Cardiac fibroblast (primary cell): ENCODE measurements at places on chromosomes 11 and 22.
A peak's percentile ranks its signal among the peaks of the same experiment; 100 is the strongest.

DNA sequence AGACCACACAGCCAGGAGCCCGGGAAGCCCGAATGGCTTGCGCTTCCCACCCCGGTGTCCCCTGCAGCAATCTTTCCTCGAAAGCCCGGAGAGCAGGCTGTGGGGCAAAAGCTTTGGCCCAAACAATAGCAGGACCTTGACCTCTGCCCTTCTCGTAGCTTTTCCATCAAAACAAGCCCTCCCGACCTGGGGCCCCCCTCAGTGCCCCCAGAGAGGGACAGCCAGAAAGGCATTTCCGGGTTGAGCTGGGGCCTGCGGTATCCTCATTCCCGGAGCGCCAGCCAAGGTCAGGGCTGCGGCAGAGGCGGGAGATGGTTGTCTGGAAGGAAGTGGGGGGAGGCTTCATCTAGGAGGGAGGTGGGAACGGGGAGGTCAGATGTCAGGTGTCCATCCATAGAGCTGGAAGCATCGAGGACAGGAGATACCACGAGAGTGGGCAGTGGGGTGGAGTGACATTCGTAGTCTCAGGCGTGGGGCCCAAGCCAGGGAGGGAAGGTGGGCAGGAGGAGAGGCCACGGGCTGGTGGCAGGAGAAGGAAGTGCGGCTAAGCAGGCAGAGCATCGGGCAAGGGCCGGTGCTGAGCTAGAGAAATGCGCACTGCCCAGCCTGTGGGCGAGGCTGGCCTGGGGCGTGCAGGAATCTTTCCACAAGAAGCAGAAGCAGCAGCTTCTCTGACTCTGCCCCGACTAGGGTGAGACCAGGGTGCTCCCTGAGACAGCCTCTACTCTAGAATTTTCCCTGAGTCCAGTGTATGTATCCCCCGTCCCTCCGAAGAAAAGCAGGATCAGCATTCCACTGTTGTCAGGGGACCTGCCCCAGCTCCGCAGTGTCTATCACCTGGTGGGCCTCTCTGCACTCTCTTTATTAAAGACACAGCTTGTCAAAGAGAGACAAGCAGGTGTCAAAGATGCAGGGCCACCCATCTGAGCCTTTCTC lies 14.3 kb downstream of the PDGFB start:
- no peak for DNase-seq

DNA sequence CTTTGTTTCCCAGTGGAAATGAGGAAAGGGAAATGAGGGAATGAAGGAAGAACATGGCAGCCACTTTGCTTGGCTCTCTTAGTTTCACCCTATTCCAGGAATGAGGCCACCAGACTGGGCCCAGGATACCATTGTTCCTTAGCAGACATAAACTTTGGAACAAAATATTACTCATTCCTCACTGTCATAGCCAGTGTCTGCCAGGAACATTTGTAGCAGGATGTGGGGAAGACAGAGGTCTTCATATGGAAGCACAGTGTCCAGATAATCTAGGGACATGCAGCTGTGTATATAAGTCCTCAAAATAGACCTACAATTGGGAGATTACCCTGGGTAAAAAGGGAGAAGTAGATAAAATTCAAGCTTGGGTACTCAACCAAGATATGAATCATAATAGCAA lies 15.2 kb upstream of the FUT4 start:
- DNase-seq: peak; percentile 80

DNA sequence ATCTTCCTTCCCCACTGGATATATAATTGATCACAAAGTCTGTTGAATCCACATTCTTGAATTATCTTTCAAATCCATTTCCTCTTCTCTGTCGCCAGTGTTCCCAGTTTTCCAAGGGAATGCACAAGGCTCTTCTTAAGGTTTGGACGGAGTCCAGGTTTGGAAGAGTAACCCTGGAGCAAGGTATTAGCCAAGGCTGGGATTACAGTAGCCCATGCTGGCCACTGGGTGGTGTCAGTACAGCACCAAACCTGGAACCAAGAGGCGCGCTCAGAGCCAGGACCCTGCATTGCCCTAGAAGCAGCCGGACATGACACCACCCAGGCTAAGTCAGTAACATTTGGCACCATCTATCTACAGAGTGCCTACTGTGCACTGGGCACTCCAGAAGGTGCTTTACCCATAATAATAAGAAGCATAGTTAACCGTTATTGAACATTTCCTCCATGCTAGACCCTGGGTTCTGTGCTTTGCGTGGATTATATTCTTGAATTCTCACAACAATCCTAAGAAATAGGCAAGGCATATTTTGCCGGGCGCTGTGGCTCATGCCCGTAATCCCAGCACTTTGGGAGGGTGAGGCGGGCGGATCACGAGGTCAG lies 48.0 kb upstream of the CLPB start:
- peak; percentile 88 for DNase-seq

- DNase-seq: peak; percentile 61
Observed at GRCh38 chr11:120413480-120413879, 77.3 kb downstream of the ARHGEF12 start.

- peak; percentile 32 for DNase-seq
Observed at GRCh38 chr11:3959903-3960265, 104.4 kb downstream of the STIM1 start.

GRCh38 chr11:16009021-16009420 lies 347.3 kb downstream of the SOX6 start:
- no peak for DNase-seq

- no peak for DNase-seq
Observed at GRCh38 chr11:58134151-58134550, 8.8 kb upstream of the OR9I1 start.

GRCh38 chr11:79374727-79375126 lies 66.1 kb downstream of the TENM4 start:
- DNase-seq: no peak

DNA sequence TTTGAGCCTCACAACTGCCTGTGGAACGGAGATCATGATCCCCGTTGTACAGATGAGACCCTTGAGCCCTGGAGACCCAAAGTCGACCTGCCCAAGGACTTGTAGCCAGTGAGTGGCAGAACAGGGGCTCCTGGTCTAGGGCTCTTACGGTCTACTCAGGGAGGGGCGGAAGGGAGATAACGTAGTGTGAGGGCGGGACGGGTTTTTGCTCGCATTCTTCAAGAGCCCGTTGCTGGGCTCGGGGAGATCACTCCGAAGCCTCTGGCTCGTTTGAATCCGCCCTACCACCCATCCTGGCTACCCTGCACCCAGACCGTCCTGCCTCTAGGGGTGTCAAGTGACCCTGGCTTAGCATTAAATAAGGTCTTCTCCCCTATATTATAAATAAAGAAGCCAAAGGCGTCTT lies 639 bp downstream of the CRY2 start:
- DNase-seq: peak; percentile 62

DNA sequence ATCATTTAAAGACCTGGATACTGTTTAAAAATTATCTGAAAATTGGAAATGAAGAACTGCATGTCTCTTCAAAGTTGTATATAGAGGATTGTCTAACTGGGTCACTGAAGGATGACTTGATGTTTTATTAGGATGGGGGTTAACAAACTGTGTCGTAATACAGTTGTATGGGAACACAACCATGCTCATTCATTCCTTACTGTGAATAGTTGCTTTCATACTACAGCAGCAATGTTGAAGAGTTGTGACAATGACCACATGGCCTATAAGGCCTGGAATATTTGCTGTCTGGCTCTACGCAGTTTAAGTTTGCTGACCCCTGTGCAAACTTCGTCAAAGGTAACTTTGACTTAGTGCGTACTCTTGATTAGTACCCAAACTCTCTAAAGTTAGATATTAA lies 38.4 kb downstream of the FDX1 start:
- DNase-seq: no peak

GRCh38 chr22:42651134-42651533 lies 1.9 kb upstream of the CYB5R3 start:
- DNase-seq: peak; percentile 26

- DNase-seq: no peak
Observed at GRCh38 chr11:78694152-78694551, 119.5 kb upstream of the NARS2 start.

DNA sequence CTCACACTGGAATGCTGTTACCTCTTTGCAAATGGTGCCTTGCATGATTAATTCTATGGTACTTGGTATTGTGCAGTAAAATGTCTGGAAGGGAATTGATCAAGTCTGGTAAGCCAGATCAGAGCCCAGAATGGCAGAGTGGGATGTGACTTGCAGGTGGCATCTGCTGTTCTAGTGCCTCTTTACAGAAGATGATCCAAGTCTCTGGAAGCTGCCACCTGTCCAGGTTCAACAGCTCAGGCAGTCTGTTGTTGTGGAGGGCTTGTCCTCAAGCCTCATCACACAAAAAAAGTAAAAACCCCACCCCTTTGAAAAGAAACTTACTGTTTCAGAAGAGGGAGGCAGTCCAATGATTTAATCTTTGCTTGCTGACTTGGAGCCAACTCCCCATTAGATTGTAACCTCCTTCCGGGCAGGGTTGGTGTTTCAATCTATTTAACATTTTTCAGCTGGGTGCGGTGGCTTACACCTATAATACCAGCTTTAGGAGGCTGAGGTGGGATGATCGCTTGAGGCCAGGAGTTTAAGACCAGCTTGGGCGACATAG lies 17.1 kb downstream of the ZNRF3 start:
- DNase-seq: no peak

DNA sequence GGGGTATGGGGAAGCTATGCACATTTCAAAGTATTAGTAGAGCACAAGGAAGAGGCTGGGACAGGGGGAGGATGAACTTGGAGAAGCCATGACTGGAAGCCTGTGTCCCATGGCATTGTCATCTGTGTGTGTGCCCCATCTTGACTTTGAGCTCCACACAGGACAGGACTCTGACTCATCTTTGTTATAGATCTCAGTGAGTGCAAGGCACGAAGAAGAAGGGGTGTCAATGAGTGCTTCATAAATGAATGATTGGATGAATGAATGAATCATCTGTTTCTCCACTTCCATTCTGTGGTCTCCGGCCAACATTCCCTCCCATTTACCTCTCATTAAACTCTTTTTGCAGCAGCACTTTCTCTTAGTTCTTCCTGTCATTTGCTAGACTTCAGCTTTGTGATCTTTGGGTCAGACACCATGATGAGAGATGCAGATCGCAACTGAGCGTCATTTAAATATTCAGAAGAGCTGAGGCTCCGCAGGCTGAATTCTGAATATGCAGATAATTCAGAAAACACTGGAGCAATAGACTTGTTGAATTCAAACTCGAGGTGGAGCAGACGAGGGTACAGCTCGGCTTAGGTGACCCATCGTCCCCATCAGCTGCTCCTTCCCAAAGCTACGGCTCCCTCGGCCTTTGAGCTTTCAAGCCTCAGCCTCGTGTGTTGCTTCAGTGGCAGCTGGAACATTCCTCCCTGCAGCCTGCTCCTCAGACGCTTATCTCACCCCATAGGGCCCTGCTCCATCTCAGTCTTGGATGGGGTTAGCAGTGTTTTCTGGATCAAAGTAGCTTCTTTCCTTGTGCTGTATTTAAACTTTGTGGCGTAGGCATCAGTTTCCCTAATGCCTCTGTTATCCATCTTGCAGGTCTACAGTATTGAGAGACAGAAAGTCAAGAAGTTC lies 30.8 kb downstream of the APOL3 start:
- no peak for DNase-seq

DNA sequence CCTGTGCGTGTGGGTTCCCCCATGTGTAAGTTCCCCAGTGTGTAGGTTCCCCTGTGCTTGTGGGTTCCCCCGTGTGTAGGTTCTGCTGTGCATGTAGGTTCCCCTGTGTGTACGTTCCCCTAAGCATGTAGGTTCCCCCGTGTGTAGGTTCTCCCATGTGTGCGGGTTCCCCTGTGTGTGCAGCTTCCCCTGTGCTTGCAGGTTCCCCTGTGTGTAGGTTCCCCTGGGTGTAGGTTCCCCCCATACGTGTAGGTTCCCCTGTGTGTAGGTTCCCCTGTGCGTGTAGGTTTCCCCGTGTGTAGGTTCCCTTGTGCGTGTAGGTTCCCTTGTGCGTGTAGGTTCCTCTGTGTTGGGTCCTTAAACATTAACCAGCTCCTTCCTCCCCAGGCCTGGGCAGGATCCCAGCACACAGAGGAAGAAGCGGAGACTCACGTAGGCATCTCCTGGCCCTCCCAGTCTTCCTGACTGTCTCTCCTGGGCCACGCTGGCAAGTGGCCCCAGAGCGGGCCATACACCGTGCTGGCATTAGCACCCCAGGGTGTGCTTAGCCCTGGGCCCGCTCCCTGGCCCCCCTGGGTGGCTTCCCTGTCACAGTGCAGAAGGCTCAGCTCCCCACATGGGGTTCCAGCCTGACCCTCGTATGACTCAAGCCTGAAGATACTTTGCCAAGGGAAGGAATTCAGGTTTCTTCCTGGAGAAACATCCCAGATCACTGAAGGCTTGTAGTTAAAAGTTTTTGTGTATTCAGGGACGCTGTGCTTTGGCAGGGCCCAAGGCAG lies 2.8 kb upstream of the GRAMD4 start:
- no peak for DNase-seq

GRCh38 chr22:45101515-45102227 lies 62.1 kb upstream of the NUP50 start:
- DNase-seq: peak; percentile 82

DNA sequence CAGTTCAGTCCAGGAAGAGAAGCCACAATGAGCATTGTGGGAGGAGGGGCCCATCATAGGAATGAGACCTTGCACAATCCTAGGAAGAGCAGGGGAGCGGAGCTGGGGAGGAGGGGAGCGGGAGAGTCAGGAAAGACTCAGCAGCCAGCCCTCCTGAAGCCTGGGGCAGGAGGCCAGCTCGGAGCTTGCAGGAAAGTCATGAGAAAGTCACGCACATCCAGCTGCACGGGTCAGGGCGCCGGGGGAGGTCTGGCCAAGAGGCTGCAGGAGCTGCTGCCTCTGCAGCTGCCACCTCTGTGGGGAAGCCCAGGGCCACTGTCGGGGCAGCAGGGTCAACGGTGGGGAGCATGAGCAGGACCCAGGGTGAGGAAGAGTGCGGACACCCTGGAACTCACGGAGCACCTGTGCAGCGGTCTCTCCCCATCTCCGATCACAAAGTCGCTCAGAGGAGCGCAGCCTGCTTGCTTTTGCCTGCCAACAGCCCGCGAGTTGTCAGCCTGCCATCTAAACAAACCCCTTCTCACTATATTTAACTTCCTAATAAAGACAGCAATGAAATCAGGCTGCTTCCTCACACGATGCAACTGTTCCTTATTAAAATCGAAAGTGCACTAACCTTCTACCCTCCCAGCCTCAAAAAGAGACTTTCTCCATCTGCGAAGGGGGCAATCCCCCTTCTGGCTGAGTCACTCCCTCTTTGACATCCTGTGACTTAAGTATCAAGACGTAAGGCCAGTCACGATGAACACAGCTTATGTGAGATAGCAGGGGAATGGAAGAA lies 52.9 kb upstream of the RTL6 start:
- DNase-seq: peak; percentile 94

GRCh38 chr22:48717076-48717810 lies 1110.4 kb downstream of the BRD1 start:
- no peak for DNase-seq

- no peak for DNase-seq
Observed at GRCh38 chr11:32396331-32396730, 39.0 kb downstream of the WT1 start.
